Fibroblast of lung (primary cell): ENCODE measurements at places on chromosomes 1 and 21. TPM values are rescaled to one million over a fixed set of nuclear protein-coding genes. Genes with fewer than 3 reads are reported as not detected.

DNA sequence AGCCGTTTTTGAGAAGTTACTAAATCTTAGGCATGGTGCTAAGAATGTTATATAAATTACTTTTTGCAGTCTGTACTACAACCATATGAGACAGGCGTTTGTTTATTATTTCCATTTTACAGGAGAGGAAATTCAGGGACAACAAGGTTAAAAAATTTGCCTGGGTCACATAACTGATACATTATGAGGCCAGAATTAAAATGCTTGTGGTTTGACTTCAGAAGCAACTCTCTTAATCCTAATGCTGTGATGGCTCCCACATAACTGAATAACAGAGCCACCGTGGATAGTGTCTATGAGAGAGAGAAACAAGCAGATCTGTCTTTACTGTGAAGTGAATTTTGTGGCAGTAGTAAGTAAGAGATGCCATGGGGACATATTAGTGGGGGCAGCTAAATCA is 184.9 kb downstream of the NCAM2 start:
- no peak overlapping the region for H3K4me3 ChIP-seq
- DNase-seq: peak; percentile 18
- H3K4me1 ChIP-seq: no peaks in the 10 kb centered on the region
- no peaks in the 10 kb centered on the region for H3K27me3 ChIP-seq

- no peaks in the 10 kb centered on the region for H3K27me3 ChIP-seq
- H3K4me3 ChIP-seq: no peak overlapping the region
- no peaks in the 10 kb centered on the region for H3K36me3 ChIP-seq
- no peak overlapping the region for H3K27ac ChIP-seq
- peaks cover 9% of the 10 kb centered on the region for H3K4me1 ChIP-seq
- no peak for DNase-seq
Observed at GRCh38 chr1:150601540-150601939, 22.1 kb upstream of the MCL1 start.

DNA sequence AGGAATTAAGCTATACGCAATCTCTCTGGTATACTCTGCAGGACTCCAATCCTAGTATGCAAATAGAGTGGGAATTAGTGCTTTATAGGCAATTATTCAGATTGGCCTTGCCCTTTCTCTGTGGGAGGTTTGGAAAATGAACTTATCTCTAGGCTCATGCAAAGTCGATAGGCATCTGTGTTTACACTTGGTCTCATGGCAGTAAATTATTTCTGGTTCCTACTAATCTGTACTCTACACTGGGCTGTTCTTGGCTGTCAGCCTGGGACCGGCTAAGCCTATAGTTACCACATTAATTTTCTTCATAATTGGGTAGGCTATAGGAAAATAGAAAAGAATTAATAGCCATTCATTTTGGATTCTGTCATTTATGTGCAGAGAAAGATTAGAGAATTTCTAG is 544.6 kb downstream of the AMY1C start:
- H3K4me1 ChIP-seq: no peaks in the 10 kb centered on the region
- no peak for DNase-seq
- no peak overlapping the region for H3K4me3 ChIP-seq

DNA sequence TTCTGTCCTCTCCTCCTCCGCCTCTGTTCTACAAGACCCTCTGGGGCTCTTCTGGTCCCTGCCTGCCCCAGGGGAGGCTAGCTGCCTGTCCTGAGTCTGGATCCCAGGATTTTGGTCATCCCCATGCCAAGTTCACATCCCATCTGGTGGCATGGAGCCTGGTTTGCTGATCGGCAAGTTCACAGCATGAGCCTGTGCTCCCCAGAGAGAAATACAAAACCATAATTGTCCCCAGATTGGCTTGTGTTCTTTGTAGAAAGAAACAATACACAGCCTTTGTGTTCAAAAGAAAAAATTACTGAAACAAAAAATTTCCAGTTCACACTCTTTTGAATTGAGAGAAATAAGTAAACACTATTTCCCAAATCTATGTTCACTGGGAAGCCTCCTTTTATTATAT is 149.4 kb upstream of the ZC3H12A start:
- no peak overlapping the region for H3K4me3 ChIP-seq
- H3K27me3 ChIP-seq: no peaks in the 10 kb centered on the region
- H3K4me1 ChIP-seq: no peaks in the 10 kb centered on the region
- no peak for DNase-seq

DNA sequence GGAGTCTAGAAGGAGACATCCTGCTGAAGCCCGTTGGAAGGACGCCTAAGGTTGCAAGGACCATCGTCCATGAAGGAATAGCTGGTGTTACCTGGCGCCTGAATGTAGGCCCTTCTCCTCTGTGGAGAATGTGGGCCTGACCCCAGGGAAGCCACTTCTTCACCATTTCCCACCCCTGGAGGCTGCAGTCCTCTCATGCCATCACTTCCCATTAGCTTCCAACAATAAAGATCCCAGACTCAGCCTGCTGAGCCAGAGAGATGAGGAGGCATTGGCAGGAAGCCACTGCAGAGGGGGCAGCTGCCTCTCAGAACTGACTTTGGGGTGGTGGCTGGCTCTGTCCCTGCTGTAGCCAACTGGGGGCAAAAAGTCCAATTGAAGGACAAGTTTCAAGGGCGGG is 21.3 kb upstream of the KCNE2 start:
- no peak for DNase-seq
- no peak overlapping the region for H3K4me3 ChIP-seq
- no peaks in the 10 kb centered on the region for H3K36me3 ChIP-seq
- H3K4me1 ChIP-seq: peaks cover 7% of the 10 kb centered on the region
- H3K27ac ChIP-seq: no peak overlapping the region
- peaks cover 2% of the 10 kb centered on the region for H3K27me3 ChIP-seq

- no peaks in the 10 kb centered on the region for H3K36me3 ChIP-seq
- H3K27me3 ChIP-seq: no peaks in the 10 kb centered on the region
- H3K4me3 ChIP-seq: no peak overlapping the region
- DNase-seq: no peak
Observed at GRCh38 chr1:184843732-184844495, 89.3 kb upstream of the EDEM3 start.

Gene SDC3
- total RNA-seq: 25.9 and 32.9 TPM in 2 replicates

Gene PPM1J
- total RNA-seq: 0.83 and 1.0 TPM in 2 replicates

Gene PALMD
- total RNA-seq: 0.51 and 1.5 TPM in 2 replicates

Gene ANGPTL3
- total RNA-seq: not detected in 2 replicates

Gene LCE3E
- not detected in 2 replicates for total RNA-seq

Gene LDLRAD1
- total RNA-seq: not detected in 2 replicates

Gene GJA9
- under 0.01 TPM in 1 of 2 replicates, not detected in the other for total RNA-seq
